ENCODE measurements at places on chromosomes 5 and 9. TPM values are rescaled to one million over a fixed set of nuclear protein-coding genes. Genes with fewer than 3 reads are reported as not detected.

DNA sequence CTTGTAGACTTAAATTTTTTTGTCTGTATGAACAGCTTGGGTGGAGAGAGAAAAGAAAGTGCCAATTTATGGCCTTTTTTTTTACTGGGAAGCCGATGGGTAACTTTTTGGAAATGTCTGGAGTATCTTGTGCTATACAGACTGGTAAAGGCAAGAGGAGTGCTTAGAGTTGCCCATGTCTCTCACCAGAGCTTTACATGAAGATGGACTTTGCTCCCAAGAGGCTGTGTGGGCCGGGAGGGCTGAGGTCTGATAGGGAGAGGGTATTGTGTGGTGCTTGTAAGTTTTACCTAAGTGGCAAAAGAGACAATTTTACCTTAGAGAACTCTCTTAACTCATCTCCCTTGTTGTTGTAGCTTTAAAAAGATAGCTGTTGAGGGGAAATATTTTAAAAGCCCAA, 203.2 kb downstream of the SEMA6A start:
- ATAC-seq: no peak

DNA sequence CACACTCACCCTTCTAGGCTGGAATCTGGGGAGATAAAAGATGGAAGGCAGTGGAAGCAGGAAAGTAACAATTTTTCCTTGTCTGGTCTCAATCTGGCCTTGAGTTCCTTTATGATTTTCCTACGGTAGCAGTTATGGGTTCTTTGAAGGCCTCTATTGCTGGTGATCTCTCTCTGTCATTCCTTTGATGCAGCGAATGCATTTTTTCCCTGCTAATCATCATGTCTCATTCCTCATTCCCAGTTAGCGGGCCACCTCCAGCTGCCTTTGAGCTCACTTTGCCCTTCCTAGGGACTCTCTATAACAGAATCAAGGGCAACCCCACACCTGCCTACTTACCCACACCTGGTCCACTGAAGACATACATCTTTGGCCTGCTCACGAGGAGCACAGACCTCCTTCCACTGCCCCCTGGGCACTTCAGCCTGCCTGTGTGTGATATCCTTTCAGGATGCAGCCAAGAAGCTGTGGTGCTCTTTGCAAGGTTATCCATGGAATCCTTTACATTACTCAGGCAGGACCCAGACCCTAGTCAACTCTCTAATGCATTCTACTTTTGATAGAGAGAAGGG, 191.7 kb downstream of the DRD1 start:
- ATAC-seq: no peak

DNA sequence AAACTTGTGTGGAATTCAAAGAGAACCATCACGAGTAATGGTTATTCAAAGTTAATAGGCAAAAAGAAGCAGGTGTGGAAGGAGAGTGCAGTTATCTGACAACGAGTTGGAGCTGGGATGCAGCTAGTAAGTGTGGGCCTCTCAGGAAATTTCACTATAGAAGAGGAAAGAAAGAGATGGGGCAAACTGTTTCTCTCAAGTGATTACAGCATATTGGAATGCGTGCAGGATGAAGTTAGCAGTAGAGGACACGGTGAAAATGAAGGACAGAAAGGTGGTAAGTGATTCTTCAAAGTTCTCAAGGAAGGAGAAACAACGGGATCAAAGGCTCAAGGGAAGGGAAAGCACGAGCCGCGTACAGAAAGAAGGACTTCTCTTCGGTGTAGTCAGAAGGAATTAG, 84.0 kb downstream of the ADAMTS12 start:
- ATAC-seq: no peak

DNA sequence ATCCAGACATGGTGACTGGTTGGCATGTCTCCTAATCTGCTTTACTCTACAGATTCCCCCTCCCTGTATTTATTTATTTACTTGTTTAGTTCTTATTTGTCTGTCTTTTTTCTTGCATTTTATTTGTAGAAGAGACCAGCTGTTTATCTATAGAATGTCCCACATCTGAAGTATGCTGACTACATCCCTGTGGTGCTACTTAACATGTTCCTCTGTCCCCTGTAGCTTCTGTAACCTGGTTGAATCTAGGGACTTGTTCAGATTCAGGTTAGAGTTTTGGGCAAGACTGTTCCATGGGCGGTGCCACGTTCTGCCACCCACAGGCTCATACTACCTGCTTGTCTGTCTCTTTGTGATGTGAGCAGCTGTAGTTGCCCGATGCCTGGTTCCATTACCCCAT, 23.5 kb downstream of the DUSP1 start:
- no peak for ATAC-seq

GRCh38 chr5:149221326-149221725, 50.3 kb upstream of the AFAP1L1 start:
- ATAC-seq: no peak

DNA sequence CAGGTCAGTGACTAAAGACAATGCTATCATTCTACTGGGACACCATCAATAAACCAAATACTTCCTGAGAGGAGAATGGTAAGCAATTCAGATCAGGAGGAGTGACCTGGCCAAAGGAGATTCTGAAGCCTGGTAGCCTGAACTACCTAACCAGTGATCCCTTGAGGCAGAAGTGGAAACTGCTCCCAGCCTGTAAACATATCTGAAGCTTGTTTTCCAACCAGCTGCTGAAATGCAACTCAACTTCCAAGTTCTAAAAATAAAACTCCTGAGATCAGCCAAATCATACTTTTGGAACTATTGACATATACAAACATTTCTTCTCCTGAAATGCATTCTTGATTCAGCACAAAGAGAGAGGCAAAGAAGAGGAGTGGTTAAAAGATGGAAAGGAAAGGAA, 204.1 kb downstream of the EBF1 start:
- ATAC-seq: no peak

GRCh38 chr5:81156732-81157131, 76.4 kb upstream of the CKMT2 start:
- no peak for ATAC-seq

DNA sequence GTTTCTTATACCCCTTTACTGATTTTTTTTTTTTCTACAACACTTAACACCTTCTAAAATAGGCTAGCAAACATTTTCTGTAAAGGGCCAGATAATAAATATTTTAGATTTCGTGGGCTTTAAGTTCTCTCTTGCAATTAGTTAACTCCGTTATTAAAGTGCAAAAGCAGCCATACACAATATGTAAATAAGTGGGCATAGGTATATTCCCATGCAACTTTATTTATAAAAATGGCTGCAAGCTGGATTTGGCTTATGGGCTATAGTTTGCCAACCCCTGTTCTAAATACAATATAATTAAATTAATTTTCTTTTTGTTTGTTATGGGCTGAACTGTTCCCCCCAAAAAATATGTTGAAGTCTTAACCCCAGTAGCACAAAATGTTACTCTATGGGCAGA, 10.8 kb downstream of the IL6ST start:
- ATAC-seq: no peak

DNA sequence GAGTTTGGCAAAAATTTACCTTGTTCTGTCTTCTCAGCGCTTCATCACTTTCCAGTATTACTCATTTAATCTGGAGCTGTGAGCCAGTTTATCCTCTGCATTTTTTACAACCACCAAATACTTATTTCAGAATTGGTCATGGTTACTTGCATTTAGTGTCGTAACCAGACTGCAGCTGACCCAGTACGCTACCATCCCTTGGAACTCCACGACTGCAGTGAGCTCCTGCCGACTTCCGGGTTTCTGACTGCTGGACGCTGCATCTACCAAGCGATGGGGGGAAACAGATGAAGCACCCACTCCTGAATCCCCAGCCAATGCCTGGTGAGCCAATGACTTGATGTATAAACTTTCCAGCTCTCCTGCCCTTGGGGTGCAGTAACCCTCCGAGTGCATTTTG, 174.4 kb upstream of the PRLR start:
- ATAC-seq: no peak

DNA sequence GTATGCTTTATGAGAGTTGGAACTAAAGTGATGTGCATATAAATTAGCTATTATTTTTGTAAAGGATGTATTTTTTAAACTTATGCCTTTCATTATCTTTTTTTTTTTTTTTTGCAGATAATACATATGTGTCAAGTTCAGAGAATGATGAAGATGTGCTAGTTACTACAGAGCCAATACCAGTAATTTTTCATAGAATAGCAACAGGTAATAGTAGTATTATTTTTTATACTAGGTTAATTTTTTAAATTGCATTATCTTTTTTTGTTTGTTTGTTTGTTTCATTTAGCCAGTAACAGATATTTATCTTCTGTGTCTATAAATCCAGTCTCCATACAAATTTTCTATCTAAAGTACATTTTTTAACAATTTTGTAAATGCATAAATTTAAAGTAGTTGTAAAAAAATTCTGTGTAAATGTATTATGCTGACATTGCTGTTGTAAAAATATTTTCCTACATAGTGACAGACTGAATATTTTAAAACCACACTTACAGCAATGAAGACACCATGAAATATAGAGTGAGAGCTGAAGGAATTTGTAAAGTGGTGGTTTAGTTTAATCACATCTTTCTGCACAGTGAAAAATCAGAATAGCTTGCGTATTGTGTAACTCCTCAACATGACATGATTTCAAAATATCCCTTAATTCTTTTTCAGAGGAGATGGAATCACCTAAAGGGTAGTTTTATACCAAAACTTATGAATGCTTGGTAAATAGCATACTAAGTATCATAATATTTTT, 93.3 kb downstream of the PARP8 start:
- ATAC-seq: no peak

DNA sequence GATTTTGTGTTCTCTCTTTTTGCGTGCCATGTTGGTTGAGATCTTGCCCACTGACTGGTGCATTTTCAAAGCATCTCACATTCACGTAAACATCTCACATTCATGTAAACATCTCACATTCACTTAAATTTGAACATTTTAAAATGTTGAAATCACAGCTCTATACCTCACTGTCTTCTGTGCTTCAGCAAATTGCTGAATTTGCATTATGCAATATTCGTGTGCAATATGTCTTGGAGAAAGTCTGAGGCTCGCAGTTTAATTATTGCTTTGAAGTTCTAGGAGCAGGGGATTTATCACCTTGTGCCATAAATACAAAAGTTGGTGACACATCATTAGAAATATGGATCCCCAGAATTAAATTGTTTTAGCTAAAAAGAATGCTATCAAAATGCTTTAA, 42.6 kb downstream of the TNFSF15 start:
- no peak for ATAC-seq

GRCh38 chr9:120950421-120951388, 24.1 kb upstream of the TRAF1 start:
- peak; percentile 73 for ATAC-seq

DNA sequence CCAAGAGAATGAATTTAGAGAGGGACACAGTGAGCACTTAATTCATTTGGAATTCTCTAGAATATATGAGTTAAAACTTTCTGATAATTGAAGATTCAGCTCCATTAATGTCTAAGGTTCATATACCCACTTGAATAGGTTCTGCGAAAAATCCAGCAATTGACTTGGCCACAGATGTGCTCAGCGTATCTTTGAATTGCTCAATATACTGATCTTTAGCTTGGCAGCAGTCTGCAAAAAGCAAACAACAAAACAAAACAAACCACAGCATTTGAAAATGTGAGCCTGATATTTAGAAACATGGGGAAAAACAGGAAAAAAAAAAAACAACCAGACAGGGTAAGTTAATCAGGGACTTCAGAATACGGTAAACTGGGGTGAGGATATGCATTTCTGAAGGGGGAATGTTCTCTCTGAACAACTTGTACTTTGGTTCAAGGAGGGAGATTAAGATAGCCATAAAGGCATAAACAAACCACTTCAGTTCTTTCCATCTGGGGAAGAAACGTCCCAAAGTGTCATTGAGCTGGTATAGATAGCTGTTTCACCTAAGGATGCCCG, 21.4 kb downstream of the AGXT2 start:
- no peak for ATAC-seq

DNA sequence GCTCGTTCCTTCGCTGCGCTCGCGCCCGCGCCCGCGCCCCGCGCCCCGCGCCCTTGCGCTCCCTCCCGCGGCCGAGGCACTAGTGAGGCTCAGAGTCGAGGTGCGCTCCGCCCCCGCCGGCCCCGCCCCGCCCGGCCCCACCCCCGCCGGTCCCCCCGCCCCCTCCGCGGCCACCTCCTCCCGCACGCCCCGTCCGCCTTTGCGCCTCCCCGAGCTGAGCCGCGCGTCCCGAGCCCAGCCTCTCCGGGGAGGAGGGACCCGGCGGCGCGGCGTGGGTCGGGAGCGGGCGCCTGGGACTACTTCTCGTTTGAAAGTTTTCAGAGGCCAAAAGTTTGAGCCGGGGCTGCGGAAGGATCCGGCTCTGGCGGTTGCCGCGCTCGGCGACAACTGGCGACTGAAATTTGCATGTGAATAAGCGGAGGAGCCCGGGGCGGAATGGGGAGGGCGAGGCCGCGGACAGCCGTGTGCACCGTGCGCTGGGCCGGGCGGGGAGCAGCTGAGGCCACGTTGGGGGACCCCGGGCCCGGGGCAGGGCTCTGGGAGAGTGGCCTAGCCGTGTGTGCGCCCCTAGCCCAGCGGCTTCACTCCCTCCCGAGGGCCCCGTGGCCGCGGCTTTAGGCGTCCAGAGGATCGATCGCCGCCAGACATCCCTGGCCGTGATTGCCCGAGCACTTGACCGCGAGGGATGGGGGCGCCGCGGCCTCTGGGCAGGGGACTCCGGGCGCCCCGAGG, at the start of gene NOTCH1:
Gene NOTCH1 (minus strand): TSS at position 84 of the 732 bp plus-strand sequence. CDS start 262 bp downstream, outside the sequence.
- peak; percentile 78 for ATAC-seq

- no peak for ATAC-seq
These were observed 139.2 kb downstream of the CDK5RAP2 start for GRCh38 chr9:120440791-120441190.

GRCh38 chr5:53671447-53671846, 111.0 kb downstream of the NDUFS4 start:
- ATAC-seq: no peak

- ATAC-seq: peak; percentile 71
These were observed 851 bp downstream of the NACC2 start for GRCh38 chr9:136093995-136094881.

- no peak for ATAC-seq
These were observed 770.0 kb upstream of the CDH10 start for GRCh38 chr5:25414742-25415141.

- no peak for ATAC-seq
These were observed 468.6 kb downstream of the GADD45G start for GRCh38 chr9:90073186-90073945.

- peak; percentile 60 for ATAC-seq
These were observed 31.4 kb upstream of the SPTLC1 start for GRCh38 chr9:92146610-92147009.

Gene FOXE1
- 0.08 TPM for total RNA-seq

Gene LRRC19
- not detected for total RNA-seq

Gene OR1J2
- total RNA-seq: not detected

Gene SLC36A3
- total RNA-seq: not detected

Gene IQGAP2
- 34.4 TPM for total RNA-seq

Gene SVEP1
- total RNA-seq: 57.2 TPM

Gene ACOT12
- not detected for total RNA-seq

Gene SPATA31C1
- not detected for total RNA-seq

Gene TRPM6
- total RNA-seq: 0.27 TPM

Measured in gastroesophageal sphincter (tissue), 4 donors.